ENCODE measurements at places on chromosomes 16 and 17.

- DNase-seq, result no peak
Measured at GRCh38 chr17:63275318-63275970, 170.7 kb downstream of the CYB561 start.

DNA sequence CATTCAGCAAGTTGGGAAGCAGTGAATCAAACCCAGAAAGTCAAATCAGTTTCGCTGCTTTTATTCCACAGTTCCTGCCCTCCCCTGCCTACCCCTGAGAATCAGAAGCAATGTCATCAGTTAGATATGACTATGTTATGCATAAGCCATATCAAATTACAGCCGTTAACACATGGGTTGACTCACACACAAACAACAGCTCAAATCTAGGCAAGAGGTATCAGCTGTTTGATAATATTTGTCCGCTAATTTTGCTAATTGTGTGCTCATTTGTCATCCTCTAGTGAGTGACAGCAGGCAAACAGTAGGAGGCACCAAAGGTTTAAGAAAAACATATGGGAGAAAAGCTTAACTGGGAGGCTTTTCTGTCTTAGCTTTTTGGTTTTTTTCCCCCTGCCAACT is 327.4 kb upstream of the CCL2 start:
- DNase-seq, result no peak

- no peak for DNase-seq
Measured at GRCh38 chr16:85449885-85450245, 163.3 kb upstream of the GSE1 start.

GRCh38 chr16:16141784-16142396 is 81.4 kb downstream of the ABCC6 start:
- no peak for DNase-seq

DNA sequence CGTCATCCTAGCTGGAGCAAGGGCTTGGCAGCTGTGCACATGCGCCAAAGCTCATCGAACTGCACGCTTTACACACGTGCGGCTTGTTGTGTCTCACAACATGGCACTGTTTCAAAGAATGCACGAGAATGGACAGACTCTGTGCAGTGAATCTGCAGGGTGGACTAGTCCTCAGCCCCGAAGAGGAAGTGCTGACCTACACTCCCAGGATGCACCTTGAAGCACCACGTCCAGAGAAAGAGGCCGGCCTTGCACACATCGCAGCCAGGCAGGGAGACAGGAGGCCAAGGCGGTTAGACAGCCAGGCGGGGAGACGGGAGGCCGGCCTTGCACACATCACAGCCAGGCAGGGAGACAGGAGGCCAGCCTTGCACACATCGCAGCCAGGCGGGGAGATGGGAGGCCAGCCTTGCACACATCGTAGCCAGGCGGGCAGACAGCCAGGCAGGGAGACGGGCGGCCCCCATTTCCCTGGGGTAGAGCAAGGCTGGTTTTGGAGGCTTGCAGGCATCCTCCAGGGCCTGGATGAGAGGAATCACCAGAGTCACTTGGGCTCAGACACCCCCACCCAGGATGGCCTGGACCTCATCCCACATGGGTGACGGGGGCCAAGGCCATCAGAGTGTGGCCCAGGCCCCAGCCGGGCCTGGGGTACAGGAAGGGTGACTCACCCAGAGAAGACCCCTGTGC is 9.0 kb upstream of the CACNA1H start:
- DNase-seq, result no peak

DNA sequence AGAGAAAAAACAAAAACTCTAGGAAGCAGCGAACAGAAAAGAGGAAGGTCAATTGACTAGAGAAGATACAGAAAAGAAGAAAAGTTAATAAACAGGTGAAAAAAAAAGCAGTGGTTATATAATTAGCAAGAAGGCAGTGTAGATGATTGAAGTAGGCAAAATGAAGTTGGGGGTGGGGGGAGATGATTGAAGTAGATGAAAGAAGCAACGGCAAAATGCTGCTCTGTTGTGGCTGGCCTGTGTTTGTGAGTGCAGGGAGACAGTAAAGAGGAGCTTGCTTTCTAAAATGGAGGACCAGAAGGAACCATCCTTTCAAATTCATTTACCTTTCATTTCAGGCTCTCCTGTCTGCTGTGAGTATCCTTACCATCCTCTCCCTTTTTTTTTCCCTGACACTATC is 3.6 kb downstream of the EVI2B start:
- DNase-seq, result no peak

DNA sequence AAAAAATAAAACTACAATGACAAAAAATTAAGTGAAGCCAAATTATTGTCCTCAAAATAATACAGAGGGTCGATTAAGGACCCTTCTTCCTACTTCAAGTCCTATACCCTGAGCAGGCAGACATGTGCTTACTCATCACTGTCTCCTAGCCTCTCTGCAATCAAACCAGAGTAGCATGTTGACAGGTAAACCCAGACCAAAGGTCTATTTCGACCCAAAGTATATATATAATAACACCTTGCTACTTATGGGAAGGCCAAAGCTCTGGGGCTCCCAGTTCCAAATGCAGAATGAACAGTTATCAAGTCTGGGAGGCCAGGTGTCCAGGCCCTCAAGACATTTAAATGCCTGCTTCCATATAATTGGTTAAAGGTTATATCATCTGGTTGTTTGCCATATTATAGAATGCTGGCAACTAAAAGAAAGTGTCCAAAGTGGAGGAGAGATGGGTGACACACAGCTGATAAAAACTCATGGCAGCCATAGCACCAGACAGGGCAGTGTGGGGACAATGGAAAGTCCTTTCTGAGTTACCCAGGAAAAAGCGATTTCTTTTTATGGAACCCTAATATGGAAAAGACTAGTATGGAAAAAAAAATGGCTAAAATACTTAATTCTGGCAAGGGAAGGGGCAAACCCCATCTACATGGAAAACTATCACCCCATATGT is 53.6 kb downstream of the N4BP1 start:
- DNase-seq, result no peak

GRCh38 chr17:15169676-15170075 is 95.5 kb downstream of the PMP22 start:
- DNase-seq, result no peak

DNA sequence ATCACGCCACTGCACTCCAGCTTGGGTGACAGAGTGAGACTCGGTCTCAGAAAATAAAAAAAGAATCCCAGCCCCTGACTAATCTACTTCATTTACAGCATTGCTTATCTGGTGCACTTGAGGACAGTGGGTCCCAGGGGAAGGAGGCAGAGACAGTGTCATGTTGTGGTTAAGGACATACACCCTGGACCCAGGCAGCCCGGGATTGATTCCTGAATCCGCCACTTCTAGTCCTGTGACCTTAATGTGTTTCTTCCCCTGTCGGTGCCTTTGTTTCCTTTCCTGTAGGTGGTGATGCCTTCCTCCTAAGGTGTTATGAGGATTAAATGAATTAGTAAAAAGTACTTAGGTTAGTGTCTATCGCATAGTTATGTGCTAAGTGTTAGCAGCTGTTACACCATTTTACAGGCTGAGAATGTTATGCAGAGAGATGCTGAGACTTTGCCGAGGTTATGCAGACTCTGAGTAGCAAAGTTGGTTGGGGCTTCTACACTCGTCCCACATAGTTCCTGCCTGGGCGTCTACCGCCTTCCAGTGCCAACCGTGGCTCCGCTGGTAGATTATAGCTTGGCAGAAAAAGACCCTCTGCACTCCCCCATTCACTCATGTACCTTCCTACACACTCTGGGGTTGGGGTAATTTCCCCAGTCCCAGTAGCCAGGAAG is 74.8 kb downstream of the RAB11FIP4 start:
- no peak for DNase-seq

- DNase-seq, result peak; percentile 10
Measured at GRCh38 chr16:49604602-49605001, 231.0 kb downstream of the C16orf78 start.

- no peak for DNase-seq
Measured at GRCh38 chr16:5730783-5731182, 633.2 kb upstream of the EEF2KMT start.

GRCh38 chr16:57258226-57258909 is 13.3 kb downstream of the ARL2BP start:
- no peak for DNase-seq

DNA sequence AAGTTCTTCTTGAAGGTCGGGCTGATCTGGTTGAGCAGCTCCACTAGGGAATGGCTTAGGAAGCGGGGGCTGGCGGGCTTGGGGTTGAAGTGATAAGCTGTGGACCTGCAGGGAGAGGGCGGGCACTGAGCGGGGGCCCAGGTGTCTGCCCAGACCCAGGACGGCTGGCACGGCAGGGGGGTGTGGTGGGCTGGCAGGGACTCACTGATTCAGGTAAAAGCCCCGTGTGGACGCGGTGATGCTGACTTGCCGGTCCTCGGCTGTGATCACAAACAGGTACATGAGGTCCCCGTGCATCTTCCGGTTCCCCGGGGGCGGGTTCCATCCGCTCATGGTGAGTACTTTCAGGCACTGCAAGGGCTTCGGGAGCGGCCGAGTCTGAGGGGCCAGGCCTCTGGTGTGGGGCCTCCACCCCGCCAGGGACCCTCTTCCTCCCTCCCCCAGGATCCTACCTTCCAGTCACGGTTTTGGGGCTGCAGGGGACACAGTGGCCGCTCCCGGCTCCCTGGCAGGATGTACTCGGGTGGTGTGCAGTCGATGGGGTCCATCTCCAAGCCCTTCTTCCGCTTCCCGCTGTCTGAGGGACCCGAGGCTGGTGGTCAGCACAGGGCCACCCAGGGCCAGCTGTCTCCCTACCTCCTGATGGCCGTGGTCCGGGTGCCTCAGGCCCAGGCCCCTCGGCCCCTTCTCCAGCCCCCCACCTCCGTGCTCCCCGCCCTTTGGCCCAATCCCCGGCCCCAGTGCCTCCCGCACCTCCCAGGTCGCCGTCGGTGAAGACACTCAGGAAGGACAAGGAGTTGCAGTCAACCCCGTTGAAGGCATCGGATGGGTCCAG is 10.2 kb downstream of the CLUH start:
- DNase-seq, result peak; percentile 32

GRCh38 chr17:9802697-9803096 is 11.3 kb upstream of the DHRS7C start:
- no peak for DNase-seq

DNA sequence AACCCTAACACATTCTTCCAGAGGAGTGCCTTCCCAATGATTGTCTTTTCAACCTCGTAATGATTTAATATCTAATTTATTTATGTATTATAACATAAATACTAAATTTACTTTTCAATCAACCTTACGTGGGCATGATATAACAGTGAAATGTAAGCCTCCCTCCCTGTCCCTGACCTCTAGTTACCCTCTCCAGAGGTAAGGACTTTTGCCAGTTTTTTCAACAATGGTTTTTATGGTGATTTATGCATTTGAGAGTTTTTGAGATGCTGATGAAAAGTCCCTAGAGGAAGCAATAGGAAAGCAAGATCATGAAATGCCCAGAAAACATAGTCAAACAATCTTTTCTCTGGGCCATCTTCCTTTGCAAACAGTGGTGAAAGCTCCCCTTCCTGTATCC is 35.2 kb upstream of the PLLP start:
- no peak for DNase-seq

GRCh38 chr16:48452991-48453760 is 68.0 kb upstream of the SIAH1 start:
- DNase-seq, result no peak

- DNase-seq, result no peak
Measured at GRCh38 chr16:15415511-15415985, 18.8 kb upstream of the BMERB1 start.

DNA sequence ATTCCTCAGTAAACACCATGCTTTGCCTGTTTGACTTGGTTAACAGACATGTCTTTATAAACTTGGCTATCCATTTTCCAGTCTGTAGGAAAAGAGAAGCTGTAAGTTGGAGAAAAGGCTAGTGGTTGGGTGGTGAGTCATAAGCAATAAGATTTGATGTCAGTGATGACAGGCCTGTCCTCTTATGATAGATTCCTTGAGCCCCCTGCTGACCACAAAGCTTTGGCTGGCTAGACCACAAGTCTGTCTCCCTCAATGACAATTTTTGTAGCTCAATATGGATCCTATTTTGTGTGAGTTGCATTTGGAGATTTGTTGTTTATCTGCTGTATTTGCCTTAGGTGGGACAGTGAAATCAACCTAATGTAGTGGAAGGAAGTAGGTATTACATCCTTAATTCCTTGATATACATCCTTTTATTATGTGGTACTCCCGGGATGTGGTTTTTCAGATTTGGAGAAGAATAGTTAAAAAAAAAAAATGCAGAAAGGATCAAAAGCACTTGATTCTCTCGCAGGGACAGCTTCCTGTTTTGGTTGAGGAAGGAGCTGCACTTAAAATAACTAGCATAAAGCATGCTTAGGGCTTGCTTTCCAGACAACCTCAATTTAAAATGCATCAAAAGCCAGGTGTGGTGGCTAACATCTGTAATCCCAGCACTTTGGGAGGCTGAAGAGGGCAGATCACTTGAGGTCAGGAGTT is 67.4 kb downstream of the SIAH1 start:
- no peak for DNase-seq

GRCh38 chr16:84751947-84752346 is 52.1 kb downstream of the USP10 start:
- DNase-seq, result no peak

DNA sequence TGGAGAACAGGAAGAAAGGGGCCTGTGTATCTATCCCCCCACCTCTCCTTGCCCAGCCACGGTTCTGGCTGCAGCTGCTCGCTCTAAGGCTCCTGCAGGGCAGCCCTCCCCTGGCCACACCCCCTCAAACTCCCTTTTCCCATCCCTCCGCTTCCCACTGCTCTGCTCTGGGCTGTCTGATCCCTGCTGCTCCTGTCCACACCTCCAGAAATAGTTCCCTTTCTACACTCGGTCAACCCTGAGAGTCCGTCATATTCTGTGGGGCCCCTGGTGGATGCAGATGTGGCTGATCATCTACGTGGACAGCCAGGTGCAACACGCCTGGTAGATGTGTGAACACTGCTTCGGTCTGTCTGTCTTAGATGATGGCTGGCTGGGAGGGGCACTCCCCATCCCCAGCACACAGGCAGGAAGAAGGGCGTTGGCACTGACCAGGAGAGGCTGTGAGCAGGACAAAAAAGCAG is 19.3 kb upstream of the KRT19 start:
- DNase-seq, result no peak

GRCh38 chr17:78374631-78375274 is 3.7 kb upstream of the PGS1 start:
- DNase-seq, result peak; percentile 77

DNA sequence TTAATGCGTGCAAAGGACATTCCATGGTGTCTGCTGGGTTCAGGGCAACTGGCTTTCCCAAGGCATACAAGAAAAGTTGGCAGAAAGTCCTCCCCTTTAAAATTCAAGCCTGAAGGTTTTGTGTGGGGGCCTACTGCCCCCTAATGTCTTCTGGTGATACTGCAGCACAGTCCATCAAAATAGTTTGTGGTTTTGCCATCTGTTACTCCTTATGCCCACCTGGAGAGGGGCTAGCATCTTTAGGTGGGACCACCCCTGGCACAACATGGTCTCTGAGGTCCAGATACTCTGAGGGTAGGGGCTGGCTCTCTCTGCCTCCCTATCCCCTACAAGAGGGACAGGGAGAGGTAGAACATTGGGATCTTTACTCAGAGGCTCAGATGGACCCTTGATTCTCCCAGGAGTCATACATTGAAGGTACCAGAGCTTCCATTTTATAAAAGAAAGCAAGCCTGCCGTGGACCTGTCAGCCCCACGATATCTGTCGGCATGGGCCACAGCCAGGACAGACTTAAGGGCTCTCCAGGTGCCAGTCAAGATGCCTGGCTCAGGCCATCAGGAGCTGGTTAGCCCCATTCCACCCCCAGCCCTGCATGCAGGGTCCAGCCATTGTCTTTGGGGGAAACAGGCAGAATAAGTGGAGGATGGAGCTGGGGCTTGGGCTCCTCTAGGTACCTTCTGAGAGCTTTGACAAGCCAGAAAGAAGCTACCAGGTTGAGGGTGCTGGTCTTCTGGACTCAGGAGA is 6.3 kb downstream of the ESRP2 start:
- DNase-seq, result peak; percentile 55

- DNase-seq, result no peak
Measured at GRCh38 chr17:68468788-68469187, 11.5 kb upstream of the WIPI1 start.

GRCh38 chr16:65054457-65054856 is 67.4 kb downstream of the CDH11 start:
- DNase-seq, result no peak
